ENCODE measurements at places on chromosomes 7 and 10.

- DNase-seq, result no peak
These were observed 8.3 kb downstream of the AEBP1 start for GRCh38 chr7:44112231-44112996.

GRCh38 chr10:18254692-18255091, 114.5 kb downstream of the CACNB2 start:
- no peak for DNase-seq

- DNase-seq, result no peak
These were observed 30.0 kb downstream of the STK17A start for GRCh38 chr7:43612599-43613589.

DNA sequence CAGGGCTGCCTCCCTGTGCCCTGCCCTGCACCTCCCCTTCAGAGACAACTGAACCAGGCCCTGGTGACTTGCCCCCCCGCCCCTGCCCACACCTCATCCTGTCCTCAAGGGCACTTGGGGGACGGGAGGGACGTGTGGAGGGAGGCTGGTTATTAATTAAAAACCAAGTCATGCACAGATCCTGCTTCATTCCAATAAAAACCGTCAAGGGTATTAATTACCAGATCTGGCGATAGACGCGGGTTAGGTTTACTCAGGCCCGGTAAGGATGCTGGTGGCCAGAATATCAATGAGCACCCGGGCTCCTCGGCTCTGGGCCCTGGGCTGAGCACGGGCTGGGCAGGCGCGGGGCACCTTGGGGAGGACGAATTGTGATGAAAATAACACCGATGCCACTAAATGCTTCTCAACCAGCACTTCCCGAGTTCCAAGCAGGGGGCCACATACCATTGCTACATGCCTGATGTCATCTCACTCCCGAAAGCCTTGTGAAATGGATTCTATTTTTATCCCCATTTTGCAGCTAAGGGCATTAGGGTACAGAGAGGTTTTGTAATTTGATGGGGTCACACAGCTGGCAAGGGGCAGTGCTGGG, 24.5 kb upstream of the GTF2IRD1 start:
- DNase-seq, result no peak

DNA sequence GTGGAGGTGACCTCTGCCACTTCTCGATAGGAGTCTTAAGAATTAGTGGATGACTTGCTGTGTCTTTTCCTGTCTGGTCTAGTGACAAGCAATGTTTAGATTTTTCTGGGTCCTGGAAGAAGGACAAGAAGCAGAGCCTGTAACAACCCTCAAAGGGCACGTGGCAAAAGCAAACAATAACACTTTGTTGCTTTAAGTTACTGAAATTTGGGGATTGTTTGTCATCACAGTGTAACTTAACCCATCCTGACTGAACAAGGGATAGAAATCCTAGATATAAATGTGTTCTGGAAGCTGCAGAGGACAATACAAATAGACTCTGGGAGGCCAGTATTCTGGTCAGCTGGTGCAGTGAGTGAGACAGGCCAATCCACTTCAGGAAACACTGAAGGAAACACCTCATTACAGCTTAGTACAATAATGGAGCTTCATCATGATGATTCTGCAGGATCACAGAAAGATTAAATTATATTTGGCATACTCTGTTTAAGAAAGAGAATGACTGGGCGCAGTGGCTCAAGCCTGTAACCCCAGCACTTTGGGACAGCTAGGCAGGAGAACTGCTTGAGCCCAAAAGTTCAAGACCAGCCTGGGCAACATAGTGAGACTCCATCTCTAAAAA, 23.3 kb downstream of the ENKUR start:
- no peak for DNase-seq

DNA sequence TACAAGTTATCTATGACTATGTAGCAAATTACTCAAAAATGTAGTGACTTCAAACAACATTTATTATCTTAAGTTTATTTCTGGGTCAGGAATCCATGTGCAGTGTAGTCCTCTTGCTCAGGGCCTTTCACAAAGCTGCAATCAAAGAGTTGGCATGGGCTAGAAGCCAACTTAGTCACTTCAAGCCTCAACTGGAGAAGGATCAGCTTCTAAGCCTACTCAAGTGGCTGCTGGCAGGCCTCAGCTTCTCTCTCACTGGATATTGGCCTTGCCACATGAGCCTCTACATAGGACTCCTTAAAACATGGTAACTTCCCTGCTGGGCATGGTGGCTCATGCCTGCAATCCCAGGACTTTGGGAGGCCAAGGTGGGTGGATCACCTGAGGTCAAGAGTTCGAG, 5.0 kb upstream of the NFE2L3 start:
- DNase-seq, result no peak

- no peak for DNase-seq
These were observed 68.0 kb upstream of the TNS3 start for GRCh38 chr7:47649919-47650318.
